Activated CD8-positive, alpha-beta memory T cell treated with anti-CD3 and anti-CD28 coated beads, Interleukin-2, amount 10 ng/mL, durations not matched to agents 7 days and 5 days (primary cell): ENCODE measurements at places on chromosomes 13 and 19. TPM values are rescaled to one million over a fixed set of nuclear protein-coding genes. Genes with fewer than 3 reads are reported as not detected.

LCP1 gene
- 1,101 TPM for total RNA-seq

FGF22 gene
- total RNA-seq, result not detected

ACER1 gene
- 0.26 TPM for total RNA-seq

LYPD3 gene
- 0.33 TPM for total RNA-seq

SYT5 gene
- not detected for total RNA-seq

LRRC63 gene
- total RNA-seq, result 1.5 TPM

DNA sequence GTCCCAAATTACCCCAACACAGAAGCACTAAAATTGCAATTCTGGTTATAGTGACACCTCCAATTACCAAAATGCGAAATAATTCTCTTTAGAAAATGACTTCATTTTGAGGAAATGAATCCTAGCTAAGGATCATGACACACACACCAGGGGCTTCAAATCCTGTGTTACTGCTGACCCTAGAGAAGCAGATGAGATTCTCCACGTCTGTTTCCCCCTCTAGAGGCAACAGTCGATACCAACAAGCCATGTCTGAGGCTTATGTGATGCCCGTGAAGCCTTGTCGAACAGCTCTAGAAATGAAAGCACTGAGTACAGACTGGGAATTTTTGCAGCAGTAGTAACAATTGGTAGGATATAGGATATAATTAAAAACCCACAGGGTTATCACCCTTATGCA, 153.6 kb upstream of the TMTC4 start:
- no peak for DNase-seq

DNA sequence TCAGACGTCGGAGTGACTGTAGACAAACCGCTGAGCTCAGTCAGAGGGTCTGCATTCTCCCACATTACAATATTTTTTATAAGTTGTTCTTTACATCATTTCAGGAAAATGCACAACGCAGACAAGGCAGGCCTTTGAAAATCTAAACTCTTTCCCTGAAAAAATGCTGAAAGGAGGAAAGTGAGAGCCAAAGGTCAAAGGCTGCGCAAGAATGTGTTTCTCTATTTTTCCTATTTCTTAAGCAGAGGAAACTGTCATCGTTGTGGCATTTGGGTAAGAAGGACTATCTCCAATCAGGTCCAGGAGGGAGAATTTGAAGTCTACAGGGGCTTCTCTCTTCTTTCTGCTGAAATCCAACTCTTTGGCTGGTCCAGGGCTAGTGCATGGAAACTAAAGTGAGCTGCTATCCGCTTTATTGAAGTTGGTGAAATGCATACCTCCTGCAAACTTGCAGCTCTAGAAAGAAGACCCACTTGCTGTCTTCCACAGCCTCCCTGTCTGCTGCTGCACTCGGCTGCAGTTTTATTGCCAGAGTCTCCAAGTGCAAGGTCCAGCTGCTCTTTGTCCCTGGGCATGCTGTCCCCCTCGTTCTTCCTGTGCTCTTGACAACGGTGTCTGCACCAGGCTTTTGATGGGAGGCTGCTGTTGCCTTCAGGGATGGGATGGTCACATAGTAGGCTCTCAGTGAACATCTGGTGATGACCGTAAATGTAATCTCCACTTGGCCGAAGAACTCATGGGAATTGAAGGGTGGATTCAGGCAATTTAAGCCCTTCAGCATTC, 31.2 kb downstream of the ZNF536 start:
- no peak for DNase-seq

- DNase-seq, result no peak
Measured at GRCh38 chr19:52231154-52231910, 38.1 kb upstream of the ZNF766 start.

DNA sequence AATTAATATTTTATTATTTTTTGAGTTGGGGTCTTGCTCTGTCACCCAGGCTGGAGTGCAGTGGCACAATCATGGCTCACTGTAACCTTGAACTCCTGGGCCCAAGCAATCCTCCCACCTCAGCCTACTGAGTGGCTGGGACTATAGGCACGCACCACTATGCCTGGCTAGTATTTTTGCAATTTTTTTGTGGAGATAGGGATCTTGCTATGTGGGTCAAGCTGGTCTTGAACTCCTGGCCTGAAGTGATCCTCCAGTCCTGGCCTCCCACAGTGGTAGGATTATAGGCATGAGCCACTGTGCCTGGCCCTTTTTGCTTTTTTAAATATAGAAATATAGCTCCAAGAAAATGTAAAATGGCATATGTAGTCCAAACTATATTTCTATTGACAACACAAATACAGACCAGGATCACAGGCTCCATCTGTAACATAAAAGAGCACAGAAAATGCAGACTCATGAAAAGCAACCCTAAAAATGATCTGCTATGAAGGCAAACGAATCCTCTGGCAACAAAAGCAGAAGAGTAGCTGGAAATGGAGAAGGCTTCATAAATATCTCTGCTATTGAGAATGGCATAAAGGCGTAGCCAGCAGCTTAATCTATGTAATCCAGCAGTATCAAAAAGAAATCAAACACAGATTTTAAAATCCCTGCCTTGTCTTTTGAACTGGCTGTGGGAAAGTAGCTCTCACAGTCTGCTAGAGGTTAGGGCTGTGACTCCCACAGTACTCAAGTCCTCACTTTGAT, 200.6 kb downstream of the LHFPL6 start:
- DNase-seq, result no peak

GRCh38 chr19:29326849-29327840, 114.2 kb upstream of the UQCRFS1 start:
- no peak for DNase-seq
